DND-41 (cell line): ENCODE measurements at places on chromosomes 4 and X.

GRCh38 chrX:105179644-105180043, 40.9 kb downstream of the TEX13A start:
- DNase-seq, result no peak

GRCh38 chrX:35444671-35445355, 353.3 kb upstream of the MAGEB16 start:
- no peak for DNase-seq

- no peak for DNase-seq
Observed at GRCh38 chrX:5242091-5242790, 986.4 kb downstream of the NLGN4X start.

GRCh38 chr4:4333265-4333706, 43.2 kb downstream of the ZBTB49 start:
- DNase-seq, result no peak

- peak; percentile 28 for DNase-seq
Observed at GRCh38 chrX:123731258-123731986, 1.4 kb downstream of the THOC2 start.

DNA sequence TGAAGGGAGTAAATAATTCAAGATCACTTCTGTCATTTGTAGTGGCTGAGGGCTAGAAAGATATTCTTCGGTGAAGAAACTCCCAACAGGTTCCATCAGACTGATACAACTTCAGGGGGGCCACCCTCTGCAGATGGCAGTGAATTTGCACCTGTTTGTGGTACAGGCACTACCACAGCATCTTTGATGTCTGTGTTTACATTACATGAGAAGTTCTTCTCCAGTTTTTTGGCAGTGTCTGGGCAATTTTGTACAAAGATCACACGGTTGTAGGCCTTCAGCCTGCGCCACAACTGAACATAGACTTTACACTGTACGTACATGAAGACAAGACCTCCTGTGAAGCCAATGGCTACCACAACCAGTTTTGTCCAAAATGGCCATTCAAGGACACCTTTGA, 34.2 kb downstream of the TMA16 start:
- peak; percentile 67 for DNase-seq

GRCh38 chr4:181475781-181476507, 767.3 kb upstream of the TENM3 start:
- no peak for DNase-seq

DNA sequence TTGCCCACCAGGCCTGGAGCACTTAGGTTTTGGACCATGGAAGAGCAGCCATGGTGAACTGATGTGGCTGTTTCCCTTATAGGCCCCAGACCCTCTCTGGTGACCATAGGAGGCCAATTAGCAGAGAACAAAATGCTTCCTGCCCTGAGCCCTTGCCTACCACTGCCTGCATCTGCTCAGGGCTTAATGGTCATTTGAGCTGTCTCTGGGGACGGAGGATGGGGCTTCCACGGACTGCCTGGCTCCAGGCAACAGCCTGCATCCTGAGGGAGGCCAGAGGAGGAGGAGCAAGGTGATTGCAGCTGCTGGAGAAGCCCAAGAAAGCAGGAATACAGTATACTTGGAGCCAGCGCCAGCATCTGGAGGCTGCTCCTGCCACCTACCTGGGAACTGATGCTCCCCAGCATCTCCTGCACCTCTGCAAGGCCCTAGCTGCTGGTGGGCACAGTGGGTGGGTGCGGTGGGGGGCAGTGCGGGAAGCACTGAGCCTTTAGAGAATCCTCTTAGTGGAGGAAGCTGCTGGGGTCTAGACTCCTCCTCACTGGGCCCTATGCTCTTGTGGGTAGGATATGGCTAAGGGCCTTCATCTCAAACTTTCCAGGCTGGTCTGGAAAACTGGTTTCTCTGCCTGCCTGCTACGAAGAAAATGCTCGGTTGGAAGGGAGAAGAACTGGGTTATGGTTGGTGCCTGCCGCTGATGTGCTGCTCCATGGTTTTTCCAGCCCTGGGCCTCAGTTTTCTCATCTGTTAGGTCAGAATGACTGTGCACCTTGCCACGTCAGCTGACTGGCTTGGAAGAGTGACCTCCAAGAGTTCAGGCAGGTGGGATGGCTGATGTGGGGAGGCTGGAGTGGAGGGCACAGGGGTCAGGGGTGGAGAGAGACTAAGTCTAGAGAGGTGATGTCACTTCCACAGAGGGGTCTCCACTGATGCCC, 158.8 kb upstream of the PJA1 start:
- DNase-seq, result no peak

DNA sequence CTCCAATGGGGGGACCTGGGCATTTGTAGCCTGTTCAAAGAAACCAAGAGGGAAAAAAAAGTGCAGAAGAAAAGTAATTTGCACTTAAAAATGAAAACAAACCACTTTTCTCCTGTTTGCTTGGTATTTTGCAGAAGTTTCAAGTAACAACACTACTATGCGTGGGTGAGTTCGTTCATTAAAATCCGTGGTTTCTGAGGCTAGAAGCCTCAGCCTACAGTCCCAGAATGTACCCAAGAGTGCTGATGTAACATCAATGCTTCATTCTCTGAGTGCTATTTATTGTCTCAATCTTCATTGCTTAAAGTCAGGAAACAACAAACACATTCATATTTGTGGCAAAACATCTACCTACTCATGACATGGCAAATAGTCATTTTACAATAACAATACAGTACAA, 29.2 kb downstream of the LGI2 start:
- DNase-seq, result no peak

- DNase-seq, result no peak
Observed at GRCh38 chr4:184936071-184936470, 82.2 kb upstream of the HELT start.

- DNase-seq, result no peak
Observed at GRCh38 chr4:38715050-38715449, 51.1 kb downstream of the KLF3 start.

- DNase-seq, result no peak
Observed at GRCh38 chr4:85787133-85787532, 312.2 kb downstream of the ARHGAP24 start.

- no peak for DNase-seq
Observed at GRCh38 chr4:76895619-76896018, 2.3 kb downstream of the SOWAHB start.

DNA sequence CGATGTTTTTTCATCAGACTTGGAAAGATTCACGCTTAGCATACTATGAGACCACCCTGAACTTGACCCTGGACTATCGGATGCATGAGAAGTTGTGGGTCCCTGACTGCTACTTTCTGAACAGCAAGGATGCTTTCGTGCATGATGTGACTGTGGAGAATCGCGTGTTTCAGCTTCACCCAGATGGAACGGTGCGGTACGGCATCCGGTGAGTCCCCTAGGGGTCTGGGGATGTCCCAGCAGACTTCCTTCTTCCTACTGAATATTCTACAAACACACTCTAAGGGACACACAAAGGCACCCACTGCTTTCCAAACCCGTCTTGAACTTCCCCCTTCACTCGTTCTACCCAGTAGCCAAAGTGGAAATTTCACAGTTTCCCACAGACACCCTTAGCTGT, 9.3 kb downstream of the GABRQ start:
- no peak for DNase-seq

- DNase-seq, result no peak
Observed at GRCh38 chrX:670645-671044, 40.1 kb downstream of the SHOX start.
